Cardiac muscle cell (in vitro differentiated cells and primary cell): ENCODE measurements at places on chromosomes 7 and 10.
A peak's percentile ranks its signal among the peaks of the same experiment; 100 is the strongest.

DNA sequence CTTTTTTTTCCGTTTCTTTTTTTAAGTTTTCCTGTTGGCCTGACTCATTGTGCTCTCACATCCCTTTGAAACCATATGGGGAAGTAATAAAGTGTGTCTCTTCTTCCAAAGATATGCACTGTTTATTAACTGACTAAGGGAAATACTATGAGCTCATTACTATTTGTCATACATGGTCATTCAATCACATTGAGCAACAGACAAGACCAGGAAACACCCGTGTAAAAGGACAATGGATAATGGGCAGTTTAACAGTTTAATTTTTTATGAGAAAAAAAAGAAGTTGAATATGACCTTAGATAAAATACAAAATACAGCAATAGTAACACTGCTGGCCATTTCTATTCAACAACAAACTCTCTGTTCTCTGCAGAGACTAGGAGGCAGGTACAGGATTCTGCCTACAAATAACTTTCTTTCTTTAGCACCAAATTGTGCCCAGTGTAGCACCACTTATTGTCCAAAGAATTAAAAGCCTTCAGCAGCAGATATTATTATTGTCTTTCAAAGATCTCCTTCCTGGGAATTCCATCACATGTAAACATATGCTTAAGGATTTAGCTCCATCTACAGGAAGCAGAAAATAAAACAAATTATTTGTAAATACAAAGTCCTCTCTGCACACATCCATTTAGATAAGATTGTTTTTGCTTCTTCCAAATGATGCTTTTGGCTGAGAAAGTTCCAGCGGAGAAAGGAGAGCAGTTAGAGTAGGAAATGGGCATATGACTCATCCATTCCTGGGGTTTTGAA lies 55.0 kb upstream of the AKR1E2 start:
- DNase-seq, result peak; percentile 85

- no peak for DNase-seq
Observed at GRCh38 chr10:31830887-31831286, 97.7 kb downstream of the ARHGAP12 start.

GRCh38 chr10:21194510-21194993 lies 297.4 kb upstream of the NEBL start:
- DNase-seq, result peak; percentile 70

- no peak for DNase-seq
Observed at GRCh38 chr7:117010375-117011133, 57.3 kb downstream of the ST7 start.

DNA sequence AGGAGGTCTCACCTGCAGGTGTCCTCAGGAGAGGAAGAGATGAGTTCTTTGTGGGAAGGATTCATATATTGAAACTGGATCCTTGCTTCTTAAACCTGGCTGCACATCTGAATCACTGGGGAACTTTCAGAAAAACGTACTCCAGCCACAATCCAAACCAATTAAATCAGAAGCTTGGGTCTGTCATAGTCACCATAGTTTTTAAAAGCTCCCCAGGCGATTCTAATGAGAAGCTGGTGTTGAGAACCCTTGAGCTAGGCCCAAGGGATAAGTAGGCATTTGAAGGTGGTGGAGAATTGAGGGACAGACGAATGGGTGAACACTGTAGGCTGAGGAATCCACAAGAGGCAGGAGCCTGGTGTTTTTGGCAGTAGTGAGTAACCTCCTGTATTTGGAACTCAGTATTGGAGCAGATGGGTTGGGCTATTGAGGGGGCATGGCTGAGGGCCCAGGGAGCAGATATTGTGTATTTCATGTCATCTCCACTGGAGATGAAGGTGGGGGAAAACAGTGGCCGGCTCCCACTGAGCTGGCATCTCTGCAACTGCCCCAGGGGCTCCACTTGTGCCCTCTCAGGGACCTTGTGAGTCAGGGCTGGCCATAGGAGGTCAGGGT lies 14.5 kb downstream of the ADCYAP1R1 start:
- no peak for DNase-seq

DNA sequence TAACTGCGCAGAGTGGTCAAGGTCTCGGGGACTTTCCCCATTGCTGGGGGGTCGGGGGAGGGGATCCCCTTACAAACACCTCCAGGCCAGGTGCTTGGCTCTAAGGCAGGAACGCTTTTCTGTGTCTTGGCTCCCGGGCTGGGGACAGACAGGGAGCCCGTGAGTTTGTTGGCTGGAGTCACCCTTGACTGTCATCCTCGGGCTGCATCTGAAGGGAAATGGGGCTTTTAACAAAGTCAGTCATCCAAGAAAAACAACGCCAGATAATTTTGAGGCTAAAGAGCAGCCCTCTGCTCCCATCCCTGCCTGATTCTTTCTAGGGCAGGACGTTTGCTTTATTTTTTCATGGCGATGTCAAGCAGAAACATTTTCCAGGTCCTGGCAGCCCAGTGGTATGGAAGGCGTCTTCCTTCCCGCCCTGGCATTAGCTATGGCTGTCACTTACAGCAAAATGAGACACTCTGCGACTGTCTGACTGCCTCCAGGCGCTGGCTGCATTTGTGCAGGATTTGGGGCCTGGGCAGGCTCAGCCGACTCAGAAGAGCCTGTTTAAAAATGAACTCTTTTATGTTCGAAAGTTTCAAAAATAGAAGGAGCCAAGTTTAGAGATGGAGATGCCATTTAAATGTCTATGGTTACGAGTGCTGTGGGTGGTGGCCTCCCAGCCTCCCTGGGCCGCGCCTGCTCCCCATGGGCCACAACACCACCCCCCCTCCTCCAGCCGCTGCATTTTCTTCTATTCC lies 54.7 kb upstream of the TNS3 start:
- DNase-seq, result peak; percentile 25

DNA sequence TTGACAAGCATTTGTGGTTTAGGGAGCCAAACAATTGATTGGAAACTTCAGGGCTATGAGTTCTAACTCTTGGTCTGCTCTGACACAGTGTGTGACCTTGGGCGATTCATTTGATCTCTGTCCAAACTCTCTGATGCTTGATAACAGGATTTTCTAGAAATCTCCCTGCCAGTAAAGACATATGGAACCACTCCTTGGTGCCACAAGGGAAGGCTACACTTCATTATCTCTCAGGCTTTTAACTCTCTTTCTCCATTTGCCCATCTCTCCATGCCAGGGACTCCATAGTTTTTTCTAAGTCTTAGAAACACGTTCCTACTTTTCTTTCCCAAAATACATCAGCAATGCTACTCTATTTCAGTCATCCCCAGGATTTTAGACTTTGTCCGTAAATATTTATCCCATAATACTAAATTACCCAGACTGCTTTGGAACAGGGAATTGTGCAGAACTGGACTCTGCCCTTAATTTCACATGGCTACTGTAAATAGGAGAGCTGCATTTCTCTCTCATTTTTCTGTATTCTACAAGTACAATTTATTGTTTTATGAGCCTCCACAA lies 488.2 kb downstream of the SUGCT start:
- no peak for DNase-seq

- no peak for DNase-seq
Observed at GRCh38 chr10:109689785-109690184, 233.5 kb downstream of the XPNPEP1 start.

GRCh38 chr7:56609852-56610355 lies 493.7 kb upstream of the NUPR2 start:
- DNase-seq, result no peak

- DNase-seq, result no peak
Observed at GRCh38 chr10:29600067-29600466, 34.7 kb downstream of the SVIL start.

GRCh38 chr10:48536156-48536500 lies 68.7 kb downstream of the ARHGAP22 start:
- DNase-seq, result no peak

GRCh38 chr10:3787816-3788215 lies 2.8 kb upstream of the KLF6 start:
- no peak for DNase-seq

GRCh38 chr7:158458716-158459282 lies 128.8 kb downstream of the PTPRN2 start:
- DNase-seq, result no peak

- no peak for DNase-seq
Observed at GRCh38 chr7:36522453-36523007, 132.9 kb downstream of the ANLN start.

DNA sequence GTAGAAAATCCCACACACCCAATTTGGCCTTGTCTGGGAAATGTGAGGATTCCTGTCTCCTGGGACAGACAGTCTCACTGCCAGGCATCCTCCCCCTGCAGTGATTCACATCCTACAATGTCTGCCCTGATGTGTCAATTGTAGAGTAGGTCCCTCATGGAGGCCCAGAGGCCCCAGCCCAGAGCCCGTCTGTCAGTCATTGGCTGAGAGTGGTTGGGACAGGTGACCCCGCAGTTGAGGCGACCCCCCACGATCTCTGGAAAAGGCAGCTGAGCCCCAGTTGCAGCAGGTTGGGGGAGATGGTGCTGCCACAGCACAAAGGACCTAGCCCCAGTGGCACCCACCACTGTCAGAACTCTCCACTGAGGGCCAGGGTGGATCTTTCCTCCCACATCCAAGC lies 84.3 kb upstream of the INSIG1 start:
- DNase-seq, result no peak

DNA sequence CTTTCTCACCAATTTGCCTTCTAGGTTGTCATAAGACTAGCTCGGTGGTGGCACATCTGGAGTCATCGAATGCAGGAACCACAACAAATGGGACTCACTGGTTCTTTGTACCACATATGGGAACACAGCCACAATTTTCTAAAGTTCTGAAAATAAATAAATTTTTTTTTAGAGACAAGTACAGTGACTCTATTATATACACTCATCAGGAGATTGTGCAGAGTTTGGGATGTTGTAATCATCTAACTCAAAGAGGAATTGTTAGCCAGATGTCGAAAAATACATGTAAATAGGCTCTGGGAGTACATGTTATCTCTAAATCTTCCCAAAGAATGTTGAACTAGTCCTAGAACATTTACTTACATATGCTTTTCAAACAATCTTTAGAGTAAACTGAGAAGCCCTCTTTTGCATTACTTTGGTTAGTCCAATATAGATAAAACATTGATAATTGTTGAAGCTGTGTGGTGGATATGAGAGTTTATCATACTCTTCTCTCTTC lies 19.6 kb upstream of the SEPTIN7 start:
- peak; percentile 91 for DNase-seq

- DNase-seq, result no peak
Observed at GRCh38 chr10:117074621-117075020, 63.4 kb downstream of the VAX1 start.

DNA sequence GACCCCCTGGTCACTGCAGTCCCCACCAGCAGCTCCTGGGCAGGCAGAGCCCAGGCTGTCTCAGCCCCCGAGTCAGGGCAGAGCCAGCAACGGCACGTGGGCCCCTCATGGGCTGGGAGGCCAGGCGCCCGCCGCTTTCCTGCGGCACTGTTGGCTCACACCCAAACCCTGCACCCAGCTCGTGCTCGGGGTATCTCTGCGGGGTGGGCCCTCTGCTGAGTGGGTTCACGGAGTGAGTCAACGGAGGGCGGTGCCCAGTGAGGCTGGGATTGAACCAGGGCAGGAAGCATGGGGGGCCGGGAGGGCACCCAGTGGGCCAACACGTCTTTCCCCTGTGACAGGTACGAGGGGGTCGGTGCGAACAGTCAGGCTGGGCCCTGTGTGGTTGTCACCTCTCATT lies 28.9 kb downstream of the ADAP1 start:
- DNase-seq, result no peak

- no peak for DNase-seq
Observed at GRCh38 chr7:142153400-142153799, 41.9 kb downstream of the MGAM2 start.

DNA sequence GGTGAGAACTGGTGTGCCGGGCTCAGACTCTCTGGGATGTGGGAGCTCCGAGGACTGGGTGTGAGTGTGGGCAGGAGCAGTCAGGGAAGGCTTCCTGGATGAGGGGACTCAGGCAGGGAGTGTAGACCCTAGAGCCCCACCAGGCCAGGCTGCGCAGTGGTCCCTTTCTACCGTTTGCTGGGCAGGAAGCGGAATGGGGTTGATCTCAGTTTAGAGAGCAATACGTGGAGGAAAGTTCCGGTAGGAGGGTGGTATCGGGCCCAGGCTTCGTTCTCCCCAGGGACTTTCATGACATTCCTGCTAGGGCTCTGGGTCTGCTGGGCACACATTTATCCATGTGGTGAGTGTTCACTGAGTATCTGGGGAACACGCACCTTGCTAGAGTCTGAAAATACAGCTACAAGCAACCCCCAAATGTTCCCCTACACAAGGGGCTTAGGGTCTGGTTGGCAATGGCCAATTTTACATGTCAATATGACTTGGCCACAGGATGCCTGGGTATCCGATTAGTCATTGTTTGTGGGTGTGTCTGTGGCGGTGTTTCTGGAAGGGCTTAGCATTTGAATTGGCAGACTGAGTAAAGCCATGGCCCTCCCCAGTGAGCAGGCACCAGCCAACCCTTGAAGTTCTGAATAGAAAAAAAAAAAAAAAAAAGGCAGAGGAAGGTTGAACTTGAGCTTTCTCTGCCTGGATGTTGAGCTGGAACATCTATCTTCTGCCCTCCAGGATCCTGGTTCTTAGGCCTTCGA lies 20.8 kb downstream of the GHRHR start:
- DNase-seq, result peak; percentile 48

GRCh38 chr10:82020999-82021398 lies 146.0 kb downstream of the NRG3 start:
- DNase-seq, result no peak

DNA sequence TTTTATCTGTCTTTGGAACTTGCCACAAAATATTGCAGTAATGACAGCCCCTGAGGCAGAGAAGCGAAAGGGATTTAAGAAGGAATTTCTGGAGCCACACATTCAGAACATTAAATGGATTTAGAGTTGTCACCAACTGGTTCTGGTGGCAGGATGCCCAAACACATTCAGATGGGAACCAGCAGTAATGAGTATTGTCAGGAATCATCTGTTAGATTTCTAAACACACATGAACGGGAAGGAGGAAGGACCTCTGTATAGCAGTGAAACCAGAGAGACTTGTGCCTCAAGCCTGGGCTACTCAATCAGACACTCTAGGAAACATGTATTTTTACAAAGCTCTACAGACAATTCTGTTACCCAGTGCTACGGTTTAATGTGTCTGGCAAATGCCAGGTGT lies 103.8 kb upstream of the CCNY start:
- no peak for DNase-seq

DNA sequence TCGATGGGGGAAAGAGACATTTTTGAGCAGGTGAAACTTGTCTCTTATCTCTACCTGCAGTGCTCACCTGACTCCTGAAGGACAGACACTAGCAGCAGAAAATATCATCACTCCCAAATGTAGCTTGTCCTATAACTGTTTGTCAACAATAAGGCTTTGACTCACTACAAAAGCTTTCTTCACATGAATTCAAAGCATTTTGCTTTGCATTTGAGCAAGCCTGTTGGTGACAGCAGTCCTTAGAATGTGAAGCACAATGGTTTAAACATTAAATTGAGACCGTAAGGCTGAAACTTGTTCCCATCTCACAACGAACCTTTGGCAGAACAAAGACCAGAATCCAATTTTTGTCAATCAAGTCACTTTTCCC lies 30.6 kb upstream of the ZNRF2 start:
- DNase-seq, result no peak

DNA sequence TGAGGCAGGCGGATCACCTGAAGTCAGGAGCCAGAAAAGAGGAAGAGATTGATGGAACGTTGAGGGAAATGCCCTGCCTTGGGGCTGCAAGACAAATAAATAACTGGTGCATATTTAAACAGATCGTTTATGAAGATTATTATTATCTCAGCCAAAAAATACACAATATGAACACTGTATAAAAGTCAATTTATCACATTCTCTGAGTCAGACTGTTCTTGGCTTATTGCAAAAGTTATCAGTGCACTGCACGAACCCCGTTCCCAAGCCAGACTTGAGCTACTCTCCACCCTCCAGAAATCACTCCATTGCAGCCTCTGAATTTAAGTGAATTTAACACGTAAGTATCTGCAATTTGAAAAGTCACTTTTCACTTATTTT lies 1.6 kb downstream of the DNMBP start:
- peak; percentile 61 for DNase-seq
